Stomach (tissue), 19 donors: ENCODE measurements at places on chromosomes 12 and 14.
A peak's percentile ranks its signal among the peaks of the same experiment; 100 is the strongest.

DNA sequence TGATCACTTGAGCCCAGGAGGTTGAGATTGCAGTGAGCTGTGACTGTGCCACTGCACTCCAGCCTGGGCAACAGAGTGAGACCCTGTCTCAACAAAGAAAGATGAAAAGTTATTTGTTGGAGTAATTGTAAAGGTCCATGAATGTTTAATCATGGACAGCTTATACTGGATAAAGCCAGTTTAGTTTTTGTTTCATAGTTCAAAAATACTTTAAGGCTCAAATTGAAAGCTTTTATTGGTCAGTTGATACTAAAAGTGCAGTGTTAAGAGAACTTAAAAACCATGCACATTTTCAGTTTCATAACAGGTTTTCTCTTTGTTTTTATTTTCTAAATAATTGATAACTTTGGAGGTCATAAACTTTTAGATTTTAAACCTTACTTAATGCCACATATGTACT lies 108.4 kb downstream of the MON2 start:
- DNase-seq: no peak

GRCh38 chr12:93427779-93428564 lies 13.8 kb downstream of the UBE2N start:
- no peak for DNase-seq

DNA sequence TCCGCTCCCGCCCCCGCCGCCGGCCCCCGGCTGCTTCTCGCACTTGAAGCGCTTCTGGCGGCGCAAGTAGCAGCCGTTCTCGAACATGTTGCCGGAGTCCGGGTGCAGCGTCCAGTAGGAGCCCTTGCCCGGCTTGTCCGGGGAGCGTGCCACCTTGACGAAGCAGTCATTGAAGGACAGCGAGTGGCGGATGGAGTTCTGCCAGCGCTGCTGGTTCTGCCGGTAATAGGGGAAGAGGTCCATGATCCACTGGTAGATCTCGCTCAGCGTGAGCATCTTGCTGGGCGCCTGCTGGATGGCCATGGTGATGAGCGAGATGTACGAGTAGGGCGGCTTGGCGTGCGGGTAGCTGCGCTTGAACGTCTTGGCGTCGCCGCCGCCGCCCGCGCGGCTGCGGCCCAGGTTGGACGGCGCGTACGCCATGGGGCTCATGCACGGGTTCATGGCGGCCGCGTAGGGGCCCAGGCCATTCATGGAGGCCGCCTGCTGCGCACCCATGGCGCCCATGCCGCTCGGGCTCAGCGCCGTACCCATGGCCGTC lies 3.0 kb downstream of the FOXA1 start:
- peak; percentile 56 for DNase-seq

DNA sequence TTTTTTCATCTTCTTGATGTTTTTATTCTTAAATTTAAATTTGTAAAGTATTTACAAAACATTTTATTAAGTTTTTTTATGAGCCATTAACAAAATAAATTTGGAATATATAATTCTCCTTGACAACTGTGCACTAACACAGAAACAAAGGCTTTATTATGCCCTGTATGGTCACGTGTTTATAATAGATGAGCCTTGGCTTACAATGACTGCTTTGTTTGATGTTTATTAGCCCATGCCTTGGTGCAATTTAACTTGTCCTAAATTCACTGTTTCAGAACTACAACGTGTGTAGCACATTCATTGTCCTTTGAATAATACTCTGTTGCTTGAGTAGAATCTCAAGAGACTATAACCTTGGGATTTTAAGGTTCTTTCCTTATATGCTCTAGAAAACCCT lies 59.8 kb downstream of the CNTN1 start:
- DNase-seq: peak; percentile 26

- no peak for DNase-seq
Observed at GRCh38 chr12:15863984-15864383, 18.2 kb upstream of the STRAP start.

DNA sequence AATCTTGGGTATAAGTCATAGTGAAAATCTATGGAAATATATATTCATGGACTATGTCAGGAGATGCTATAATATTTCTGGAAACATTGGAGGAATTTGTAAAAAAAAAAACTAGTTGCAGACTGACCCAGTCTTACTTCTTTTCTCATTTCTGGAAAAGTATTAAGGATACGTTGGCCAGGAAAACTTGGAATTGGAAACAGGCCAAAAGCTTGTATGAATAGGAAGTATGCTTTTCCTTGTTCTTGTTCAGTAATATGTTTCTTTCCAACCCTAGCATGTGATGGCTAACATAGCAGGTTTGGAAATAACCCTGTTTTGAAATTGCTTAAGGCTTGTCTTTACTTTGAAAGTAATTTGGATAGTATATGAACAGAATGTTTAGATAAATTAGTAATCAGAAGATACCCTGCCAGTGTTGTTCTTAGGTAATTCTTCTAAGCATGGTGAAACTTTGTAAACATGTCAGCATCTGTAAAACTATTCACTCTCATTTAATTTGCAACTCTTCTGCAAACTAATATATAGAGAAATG lies 316.2 kb downstream of the NPAS3 start:
- no peak for DNase-seq

- no peak for DNase-seq
Observed at GRCh38 chr12:76878099-76878898, 520 bp downstream of the CSRP2 start.

DNA sequence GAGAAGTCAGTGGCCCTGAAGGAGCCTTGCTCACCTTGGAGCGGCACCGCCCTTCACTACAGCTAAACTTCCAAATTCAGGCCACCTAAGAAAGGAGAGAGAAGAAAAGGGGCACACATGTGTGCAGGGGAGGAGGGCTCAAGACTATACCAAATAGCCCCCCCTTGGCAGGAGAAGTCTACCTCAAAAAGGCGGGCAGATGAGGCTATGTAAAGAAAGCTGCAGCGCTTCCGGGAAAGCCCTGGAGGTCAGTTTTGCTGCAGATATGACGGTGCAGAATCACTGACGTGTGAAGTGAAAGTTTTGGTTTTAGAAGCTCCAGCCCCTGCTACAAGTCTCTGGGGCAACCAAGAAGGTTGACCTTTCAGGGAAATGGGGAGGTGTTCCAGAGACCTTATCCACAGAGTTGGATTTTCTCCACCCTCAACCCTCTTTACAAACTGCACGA lies 48.2 kb upstream of the PNMA1 start:
- peak; percentile 73 for DNase-seq

- no peak for DNase-seq
Observed at GRCh38 chr12:117528538-117528937, 167.1 kb upstream of the NOS1 start.

- no peak for DNase-seq
Observed at GRCh38 chr14:50014809-50015430, 101.5 kb downstream of the VCPKMT start.

GRCh38 chr14:92785667-92786426 lies 8.3 kb upstream of the GOLGA5 start:
- peak; percentile 58 for DNase-seq

GRCh38 chr14:85125291-85125670 lies 404.7 kb upstream of the FLRT2 start:
- no peak for DNase-seq

DNA sequence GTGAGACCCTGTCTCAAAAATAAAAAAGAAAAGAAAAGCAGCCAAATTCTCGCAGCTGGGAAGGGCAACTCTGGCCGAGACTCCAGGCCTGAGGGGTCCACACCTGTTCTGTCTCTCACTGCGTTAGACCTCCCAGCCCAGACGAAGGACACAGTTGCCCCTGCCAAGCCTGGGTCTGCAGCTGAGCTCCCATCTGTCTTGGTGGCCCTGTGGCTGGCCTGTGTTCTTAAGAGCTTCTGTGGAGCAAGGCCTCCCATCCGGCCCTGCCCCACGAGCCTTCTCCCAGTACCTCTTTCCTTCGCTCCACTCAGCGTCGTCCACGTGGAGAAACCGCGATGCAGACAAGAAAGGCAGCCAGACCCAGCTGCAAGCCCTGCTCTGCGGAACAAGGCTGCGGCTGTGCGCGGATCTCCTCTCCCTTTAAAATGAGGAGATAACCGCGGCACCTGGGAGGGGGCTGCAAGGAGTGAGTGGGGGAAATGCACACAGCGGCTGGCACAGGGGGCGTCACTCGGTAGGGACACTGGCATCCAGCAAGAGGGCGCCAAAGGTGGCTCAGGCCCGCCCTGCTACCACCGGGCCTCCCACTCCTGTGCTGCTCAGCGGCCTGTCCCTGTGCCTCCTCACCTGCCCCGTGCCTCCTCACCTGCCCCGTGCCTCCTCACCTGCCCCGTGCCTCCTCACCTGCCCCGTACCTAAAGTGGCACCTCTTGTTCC lies 42.4 kb downstream of the LRRC74A start:
- DNase-seq: no peak

DNA sequence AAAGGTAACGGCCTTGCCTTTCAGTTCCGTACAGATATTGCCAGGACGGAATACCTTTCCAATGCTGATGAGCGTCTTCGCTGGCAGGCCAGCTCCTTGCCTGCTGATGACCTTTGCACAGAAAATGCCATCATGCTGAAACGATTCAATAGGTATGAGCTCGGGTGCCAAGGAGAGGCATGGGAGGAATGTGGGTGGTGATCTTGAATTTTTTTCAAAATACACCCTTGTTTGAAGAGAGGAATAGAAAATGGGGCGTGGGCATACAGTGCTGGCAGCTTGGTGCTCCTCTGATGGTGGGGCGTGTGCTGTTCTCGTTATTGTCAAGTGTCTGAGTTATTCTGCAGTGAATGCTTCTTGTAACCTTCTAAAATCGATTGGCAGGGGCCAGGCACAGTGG lies 52.5 kb downstream of the HSP90AA1 start:
- no peak for DNase-seq

- DNase-seq: no peak
Observed at GRCh38 chr12:76450690-76451089, 102.5 kb upstream of the BBS10 start.

GRCh38 chr12:6312529-6313325 lies 2.2 kb downstream of the PLEKHG6 start:
- peak; percentile 84 for DNase-seq

DNA sequence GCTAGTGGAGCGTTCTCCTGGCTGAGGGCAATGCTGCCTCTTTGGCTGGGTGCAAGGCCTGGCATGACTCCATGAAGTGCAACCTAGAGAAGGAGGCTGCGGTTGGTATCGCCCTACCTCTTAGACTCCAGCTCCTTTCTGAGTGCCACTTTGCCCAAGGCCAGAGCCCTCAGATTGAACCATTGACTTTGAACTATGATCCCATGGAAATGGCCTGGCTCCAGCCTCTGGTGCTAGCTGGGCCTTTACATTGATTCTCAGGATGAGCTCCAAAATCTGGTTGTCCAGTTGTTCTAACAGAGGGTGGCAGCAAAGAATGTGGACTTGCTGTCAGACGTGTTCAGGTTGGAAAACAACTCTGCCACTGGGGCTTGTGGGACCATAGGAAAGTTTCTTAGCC lies 16.1 kb upstream of the SMOC1 start:
- no peak for DNase-seq

DNA sequence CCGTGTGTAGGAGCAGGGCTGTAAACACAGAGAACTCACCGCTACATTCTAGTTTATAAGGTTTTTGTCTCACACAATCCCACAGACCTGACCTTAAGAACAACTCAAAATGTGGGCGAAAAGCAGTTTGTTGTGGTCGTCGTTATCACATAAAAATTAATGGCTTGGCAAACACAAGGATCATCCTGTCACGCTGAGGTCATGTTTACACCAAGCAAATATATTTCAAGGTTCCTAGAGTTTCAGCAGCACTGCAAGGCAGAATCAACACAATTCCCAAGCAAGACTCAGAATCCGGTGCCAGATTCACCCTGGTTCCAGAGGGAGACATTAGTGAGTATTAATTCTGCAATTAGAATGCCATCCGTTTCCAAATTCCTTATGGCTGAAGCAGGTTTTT lies 30.1 kb upstream of the MAP1LC3B2 start:
- peak; percentile 72 for DNase-seq

DNA sequence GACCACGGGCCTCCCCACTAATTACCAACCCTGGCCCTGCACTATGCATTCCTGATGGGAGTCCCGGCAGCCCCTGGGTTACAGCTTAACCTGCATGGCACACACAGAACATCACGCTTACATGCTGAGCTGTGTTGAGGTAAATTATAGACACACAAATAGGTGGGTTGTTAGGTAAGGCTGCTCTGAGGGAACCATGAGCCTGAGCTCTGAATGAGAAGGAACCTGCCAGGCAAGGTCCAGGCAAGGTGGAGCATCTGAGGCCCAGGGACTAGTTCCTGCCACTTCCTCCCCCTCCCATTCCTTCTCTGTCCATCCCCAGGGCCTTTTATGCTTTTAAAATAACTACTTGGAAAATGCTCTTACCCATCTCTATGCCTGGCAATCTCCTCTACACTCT lies 82.7 kb upstream of the ESRRB start:
- DNase-seq: peak; percentile 66

- peak; percentile 75 for DNase-seq
Observed at GRCh38 chr12:117098361-117099217, 627 bp downstream of the TESC start.

GRCh38 chr12:21300632-21301031 lies 34.1 kb downstream of the SLCO1A2 start:
- no peak for DNase-seq

- peak; percentile 20 for DNase-seq
Observed at GRCh38 chr14:63510538-63510937, 32.6 kb downstream of the PPP2R5E start.

GRCh38 chr14:67429510-67430205 lies 17.7 kb upstream of the PLEK2 start:
- DNase-seq: no peak

- peak; percentile 35 for DNase-seq
Observed at GRCh38 chr12:130764475-130765185, 48.5 kb upstream of the RIMBP2 start.

- DNase-seq: no peak
Observed at GRCh38 chr12:113399490-113399889, 4.2 kb downstream of the SDS start.

DNA sequence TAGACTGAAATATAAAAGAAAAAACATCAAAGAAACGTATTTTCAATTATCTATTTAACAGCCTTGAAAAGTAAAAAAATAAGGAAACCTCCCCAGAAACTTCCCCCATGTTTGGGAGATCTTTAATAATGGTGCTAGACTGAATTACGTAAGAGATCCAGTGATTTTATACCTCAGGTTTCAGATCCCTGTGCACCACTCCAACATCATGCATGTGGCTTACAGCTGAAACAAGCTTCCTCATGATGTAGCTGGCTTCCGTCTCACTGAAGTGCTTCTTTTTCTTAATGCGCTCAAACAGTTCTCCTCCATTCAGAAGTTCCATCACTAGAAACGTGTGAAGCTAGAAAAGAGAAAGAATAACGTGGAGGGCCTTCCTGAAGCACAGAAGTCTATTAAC lies 78.0 kb upstream of the TTC7B start:
- no peak for DNase-seq

DNA sequence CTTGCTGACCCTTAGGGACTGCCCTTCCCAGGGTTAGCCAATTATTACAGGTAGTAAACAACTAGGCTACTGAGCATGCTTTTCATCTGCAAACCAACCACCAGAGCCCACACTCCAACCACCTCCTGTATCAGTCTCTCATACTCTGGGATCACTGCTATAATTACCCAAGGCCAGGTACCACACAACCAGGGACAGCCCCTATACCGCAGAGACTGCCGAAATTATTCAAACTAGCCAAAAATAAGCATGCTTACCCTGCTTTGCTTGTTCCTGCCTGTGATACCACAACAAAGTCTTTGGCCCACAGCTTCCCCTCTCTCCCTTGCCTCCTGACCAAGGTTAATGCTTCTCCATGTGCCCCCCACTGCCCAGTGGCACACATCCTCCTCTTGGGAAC lies 197.6 kb upstream of the SRRM4 start:
- no peak for DNase-seq

- DNase-seq: no peak
Observed at GRCh38 chr12:4190366-4191063, 83.0 kb upstream of the CCND2 start.

GRCh38 chr12:117830471-117830870 lies 138.3 kb downstream of the KSR2 start:
- DNase-seq: no peak
